ENCODE measurements at places on chromosomes 13 and 19.

DNA sequence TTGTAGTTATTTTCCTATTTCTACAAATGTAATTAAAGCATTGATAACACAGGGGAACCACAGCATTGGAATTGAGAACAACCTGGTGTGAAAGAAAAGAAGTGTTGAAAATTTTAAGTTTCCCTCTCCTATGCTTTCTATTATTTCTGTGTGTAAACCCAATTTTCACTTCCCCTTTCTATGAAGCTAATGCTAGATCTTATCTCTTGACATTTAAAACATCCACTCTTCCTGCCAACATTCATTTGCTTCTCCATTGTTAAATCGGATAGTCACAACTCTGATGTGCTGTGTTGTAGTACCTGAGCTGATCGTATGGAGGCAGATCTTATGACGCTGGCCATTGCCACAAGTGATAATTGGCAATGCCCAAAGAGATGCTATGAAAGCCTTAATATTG is 203.0 kb downstream of the ITGBL1 start:
- no peak for DNase-seq

- no peak for DNase-seq
Measured at GRCh38 chr19:12799742-12800465, 1.7 kb downstream of the PRDX2 start.

DNA sequence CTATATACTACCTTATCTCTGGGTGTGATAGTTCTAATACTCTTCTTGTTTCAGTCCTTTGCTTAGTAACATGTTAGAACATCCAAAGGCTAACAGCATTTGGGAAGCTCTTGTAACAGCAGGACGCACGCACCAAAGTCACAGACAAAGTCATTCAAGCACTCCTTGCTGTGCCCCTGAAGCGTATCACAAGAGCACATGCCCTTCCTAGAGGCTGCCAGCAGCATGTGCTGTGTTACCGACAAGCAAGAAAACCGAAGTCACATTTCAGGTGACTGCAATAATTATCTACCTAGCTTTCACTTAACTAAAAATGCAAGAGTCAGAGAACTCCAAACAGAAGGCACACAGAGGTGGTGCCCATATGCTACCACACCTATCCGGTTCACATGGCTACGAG is 194.1 kb downstream of the KLF12 start:
- no peak for DNase-seq

DNA sequence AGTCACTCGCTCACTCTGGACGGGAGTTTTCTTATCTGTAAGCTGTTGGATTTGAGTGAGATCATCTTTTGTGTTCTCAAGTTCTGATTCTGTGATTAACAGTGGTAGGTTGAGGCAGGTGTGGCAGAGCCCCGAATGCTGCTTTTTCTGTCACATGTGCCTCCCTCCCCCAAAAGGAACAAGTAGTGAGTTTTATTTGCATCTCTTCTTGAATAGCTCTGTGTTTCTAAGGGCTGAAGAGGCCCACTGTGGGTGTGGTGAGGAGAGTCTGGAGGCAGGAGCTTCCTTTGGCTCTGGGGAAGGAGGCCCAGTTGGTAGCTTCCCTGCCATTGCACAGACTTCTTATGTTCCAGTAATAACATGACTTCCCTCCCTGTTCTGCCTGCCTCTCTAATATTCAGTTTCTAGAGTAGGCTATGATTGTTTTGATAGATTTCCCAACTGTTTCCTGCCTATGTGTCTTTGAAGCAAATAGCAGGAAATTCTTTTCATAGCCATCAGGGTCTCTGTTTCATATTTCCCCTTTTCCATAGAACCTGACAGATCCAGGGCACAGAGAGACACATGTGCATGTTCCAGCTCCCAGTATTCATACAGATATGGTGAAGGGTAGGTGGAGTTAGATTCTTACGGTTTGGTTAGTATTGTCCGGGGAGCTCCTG is 23.9 kb upstream of the CXCL17 start:
- DNase-seq, result no peak

DNA sequence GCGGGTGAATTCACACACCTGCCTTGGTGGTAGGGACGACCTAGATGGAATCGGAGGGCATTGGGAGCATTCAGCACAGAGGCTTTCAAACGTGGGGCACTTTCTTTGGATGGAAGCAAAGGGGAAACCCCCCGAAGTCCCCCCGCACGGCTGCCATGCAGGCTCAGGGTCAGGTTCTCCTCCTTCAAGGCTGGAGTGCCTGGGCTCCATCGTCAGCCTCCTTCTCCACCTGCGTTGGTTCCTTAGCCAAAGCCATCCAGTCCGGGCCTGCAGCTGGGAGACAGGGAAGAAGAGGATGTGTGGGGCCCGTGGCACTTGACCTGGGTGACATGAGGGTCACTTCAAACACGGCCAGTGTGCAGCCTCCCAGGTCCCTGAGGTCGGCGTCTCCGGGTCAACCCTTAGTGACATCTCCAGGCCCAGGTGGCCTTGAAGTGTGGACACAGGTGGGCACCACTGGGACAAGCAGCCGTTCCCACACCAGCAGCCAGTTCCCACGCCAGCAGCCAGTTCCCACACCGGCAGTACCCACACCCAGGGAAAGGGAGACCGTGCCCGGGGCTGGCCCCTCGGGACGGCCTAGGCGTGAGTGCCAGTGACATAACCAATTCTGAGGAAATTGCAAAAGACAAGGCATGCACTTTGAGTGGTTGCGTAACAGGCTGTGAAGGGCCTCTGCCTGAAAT is 116.0 kb downstream of the SOX1 start:
- no peak for DNase-seq

DNA sequence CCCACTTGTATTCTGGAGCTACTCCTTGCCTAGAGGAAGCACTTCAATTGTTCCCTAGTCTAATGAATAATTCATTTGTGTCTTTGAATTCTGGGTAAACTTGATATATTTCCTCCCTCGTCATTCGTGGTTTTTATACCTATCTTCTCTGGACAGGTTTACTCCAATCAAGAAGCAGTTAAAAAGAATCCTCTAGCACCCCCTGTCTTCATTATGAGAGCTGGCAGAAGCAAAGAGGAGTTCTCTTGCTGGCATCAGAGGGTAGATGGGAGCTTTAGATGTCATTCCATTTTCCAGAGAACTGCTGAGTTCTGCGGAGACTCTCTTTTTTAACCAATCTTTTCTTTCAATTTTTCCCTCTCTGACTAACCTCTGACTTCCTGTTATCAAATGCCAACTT is 627.7 kb downstream of the FGF9 start:
- no peak for DNase-seq

- no peak for DNase-seq
Measured at GRCh38 chr13:76378767-76379166, 507.4 kb downstream of the KCTD12 start.

GRCh38 chr13:50548586-50548985 is 294.9 kb downstream of the DLEU7 start:
- DNase-seq, result no peak

- DNase-seq, result no peak
Measured at GRCh38 chr13:21823949-21824348, 153.1 kb downstream of the FGF9 start.

- no peak for DNase-seq
Measured at GRCh38 chr19:31600731-31601295, 251.6 kb upstream of the TSHZ3 start.

DNA sequence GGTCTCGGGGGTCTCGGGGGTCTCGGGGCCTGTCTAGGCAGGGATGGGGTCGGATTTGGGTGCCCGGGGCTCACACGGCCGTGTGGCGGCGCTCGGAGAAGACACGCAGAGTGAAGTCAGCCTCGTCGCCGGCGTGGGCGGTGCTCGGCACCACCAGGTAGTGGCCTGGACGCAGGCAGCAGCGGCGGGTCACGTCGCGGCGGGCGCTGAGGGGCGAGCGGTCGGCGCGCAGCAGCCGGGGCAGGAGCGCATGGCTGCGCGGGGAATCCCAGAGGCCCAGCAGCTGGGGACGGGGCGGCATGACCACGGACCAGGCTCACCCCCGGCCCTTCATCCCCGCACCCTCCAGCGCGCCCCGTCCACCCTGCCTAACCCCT is 8.2 kb downstream of the CAPN12 start:
- DNase-seq, result no peak

DNA sequence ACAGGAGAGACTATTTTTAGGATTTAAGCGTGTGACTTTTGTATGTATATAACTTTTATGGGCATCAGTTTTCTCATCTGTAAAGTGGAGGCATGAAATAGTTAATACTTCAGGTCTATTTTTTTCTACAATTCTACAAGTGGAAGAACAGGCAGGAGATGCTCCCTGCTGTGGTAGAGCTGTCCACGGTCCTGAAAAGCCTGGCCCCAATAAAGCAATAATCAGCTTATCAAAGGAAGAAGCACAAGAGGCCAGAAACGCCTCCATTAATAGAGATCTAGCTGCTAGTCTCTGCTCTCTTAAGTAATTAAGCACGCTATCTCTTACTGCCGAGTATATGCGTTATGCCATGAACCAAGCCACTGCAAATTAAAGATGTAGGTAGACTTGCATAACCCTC is 28.0 kb upstream of the WASF3 start:
- no peak for DNase-seq

- peak; percentile 100 for DNase-seq
Measured at GRCh38 chr19:1113030-1113985, 9.5 kb downstream of the GPX4 start.

GRCh38 chr13:58239774-58240268 is 608.3 kb downstream of the PCDH17 start:
- DNase-seq, result no peak

DNA sequence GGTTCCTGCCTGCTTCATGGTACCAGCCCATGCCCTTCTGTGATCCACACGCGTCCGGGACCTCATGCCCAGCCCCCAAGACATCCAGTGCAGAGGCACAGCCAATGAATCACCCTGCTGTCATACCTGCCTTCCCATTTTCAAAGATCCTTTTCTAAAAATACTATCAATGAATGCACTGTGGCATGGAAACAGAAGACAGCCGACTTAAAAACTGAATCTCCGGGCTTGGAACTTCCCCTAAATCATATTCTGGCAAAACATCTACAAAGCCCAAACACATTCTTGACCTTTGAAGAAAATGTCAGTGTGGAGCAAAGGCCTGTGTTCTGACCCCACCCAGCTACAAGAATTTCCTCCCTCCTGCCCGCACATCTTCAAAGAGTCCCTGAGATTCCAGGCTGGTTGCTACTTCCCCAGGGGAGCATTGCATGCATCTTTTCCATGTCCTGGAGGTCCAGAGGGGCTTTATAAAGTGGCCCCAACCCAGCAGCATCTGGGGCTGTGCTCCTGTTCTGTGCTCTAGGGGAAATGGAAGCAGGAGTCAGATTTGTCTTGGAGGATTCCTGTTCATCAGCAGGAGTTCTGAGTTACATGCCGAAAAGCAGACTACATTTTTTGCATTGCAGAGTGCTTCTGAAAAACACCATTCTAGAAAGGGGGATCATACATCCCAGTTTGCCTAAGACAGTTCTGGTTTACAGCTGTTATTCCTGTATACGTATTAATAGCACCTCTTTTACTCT is 135.2 kb downstream of the USP12 start:
- peak; percentile 30 for DNase-seq

DNA sequence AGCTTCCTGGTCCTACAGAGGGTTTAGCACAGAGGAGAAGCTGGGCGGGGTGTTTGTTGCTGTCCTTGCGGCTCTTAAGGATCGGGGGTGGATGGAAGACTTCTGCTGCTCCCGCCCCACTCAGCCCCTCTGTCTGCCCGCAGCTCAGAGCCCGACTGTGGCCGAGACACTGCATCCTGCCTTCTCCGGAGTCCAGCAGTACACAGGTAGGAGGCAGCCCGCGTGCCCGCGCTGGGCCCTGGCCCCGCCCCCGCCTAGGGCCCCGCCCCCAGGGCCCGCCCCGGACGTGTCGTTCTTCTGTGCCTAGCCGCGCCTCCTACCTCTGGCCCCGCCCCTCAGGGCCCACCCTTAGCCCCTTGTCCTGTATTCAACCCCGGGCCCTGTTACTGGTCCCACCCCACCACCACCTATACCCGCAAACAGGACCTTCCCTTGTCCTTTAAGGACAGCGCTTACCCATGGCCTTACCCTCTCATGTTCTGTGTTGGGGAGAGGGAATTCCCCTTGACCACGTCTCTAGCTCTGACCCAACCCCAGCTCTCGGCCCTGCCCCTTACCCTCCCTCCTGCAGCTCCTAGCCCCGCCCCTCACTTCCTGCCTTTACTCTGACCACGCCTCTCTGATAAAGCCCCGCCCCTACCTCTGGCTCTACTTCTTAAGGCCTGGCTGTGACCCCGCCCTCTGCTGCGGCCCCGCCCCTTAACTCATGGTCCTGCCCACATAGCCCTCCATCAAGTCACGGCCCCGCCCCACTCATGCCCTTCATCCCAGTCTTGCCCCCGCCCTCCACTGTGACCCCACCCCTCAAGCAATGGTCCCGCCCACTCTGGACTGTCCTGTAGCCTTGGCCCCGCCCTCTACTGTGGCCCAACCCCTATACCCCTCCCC is 60.5 kb downstream of the CELF5 start:
- DNase-seq, result peak; percentile 57

DNA sequence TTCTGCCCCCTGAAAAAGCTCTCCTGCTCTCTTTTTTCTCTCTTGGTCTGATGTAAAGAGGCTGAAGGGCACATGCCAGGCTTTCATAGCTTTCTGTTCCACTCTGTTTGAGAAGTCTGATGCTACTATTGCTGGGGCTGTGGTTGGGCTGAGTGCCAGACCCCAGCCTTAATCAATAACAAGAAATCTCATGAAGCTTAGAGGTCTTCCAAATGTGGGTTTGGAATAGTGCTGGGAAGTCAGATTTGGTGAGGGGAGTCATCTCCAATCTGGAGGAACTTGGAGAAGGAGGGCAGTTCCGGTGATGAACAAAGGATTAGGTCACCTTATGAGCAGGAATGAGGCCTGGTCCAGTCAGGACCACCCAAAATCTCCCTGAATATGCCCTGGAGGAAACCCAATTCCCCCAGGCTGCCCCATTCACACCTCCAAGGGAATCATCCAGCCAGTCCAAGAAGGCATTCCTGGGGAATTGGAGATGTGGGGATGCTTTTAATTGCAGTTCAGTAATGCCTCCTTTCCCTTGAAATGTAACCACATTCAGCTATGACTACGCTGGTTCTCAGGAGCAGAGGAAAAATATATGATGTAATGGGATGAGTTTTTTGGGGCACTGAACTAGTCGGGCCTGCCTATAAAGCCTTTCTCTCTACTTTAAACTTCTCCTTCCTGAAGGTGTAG is 102.0 kb downstream of the STARD13 start:
- DNase-seq, result no peak

All from 8988T (cell line).